ENCODE measurements at places on chromosomes 3 and 15.

DNA sequence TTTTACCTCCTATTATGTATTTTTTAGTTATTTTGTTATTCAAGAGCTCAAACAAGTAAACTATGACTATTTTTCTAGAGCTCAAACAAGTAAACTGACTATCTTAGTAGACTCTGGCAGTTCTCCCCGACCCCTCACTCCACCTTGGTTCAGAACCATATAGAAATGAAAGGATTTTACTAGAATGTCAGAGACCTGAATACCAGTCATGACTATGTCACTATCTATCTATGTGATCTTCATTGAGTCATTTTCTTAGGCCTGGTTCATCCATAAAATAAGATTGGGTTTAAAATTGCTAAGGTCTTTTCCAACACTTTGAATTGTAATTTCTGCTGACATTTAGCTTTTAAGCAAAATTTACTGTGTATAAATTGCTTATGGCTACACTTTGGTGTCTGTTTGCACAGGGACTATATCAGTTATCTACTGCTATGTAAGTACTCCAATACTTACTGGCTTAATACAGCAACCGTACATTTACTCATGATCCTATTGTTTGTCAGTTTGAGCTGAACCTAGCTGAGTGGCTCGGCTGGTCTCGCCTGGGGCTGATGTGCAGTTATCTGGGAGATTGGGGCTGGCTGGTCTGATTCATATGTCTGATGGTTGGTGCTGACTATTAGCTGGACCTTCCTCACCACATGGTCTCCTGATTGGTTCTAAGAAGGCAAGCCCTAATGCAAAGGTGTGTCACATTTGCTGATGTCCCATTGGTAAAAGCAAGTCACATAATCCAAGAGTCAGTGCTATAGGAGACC is 37.0 kb downstream of the RASA2 start:
- DNase-seq, result no peak

GRCh38 chr3:158961911-158962310 is 160.1 kb downstream of the MFSD1 start:
- no peak for DNase-seq

DNA sequence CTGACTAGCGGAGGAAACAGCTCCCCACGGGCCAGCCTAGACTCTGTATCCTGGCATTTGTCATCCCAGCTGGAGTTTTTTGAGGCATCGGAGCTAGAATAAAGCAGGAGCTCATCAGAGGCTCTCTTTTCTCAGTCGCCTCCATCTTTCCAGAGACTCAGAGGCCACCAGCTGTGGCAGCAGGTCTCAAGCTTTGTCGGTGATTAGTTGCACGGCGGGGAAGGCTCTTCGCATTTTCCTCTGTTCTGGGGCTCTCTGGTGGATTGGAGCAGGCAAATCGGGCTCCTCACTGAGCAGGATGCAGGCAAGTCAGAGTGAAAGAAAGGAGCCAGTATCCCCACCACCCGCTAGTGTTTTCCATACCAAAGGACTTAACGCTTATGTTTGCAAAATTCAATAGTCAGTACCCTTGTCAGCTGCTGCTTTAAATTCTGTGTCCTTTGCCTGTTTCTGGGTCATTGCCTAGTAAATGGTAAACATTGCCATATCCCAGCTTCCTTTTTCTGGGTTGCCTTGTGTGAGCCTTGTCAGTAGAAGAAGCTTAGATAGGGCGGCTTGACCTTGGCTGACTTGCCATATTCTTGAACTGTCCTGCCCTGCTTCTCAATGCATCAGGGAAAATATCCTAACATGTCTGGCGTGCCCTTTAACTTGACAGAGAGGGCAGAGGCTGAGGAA is 127.1 kb downstream of the PTPRG start:
- DNase-seq, result no peak

DNA sequence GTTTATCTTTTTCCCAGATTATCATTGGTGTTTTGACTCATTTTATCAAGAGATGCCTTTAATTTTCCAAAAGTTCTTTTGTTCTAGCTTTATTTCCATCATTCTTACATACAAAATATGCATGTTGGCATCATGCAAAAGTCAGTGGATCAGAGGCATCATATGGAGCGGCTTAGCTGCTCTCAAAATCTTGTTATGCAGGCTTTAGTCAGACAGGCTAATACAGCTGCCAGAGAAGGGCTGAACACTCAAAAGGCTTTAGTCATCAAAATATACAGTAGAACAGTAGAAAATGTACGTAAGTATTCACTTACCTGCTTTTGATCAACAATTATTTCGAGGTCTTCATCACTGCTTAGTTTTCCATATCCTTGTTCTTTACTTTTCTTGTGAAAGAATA is 65.5 kb downstream of the PEX5L start:
- no peak for DNase-seq

- DNase-seq, result no peak
Measured at GRCh38 chr3:152785051-152785450, 49.9 kb upstream of the P2RY1 start.

DNA sequence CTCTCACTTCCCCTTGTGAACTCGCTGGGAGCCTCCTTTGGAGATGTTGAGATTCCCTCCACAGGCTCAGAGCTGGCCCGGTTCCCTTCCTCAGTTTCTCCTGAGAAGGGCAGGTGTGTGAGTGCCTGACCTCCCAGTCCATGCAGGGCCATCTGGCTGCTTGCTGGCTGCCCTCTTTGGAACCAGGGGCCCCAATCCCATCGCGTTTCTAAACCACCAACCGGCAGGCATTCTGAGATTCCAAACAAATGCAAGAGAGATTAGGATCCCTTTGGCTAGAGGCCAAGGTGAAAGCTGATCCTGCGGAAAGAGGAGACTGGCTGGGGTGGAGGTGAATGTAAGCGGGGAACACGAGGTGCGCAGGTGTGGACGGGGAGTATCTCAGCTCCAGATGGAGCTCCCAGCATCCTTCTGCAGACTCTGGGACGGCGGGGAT is 2.9 kb upstream of the PRRT3 start:
- peak; percentile 66 for DNase-seq

- DNase-seq, result no peak
Measured at GRCh38 chr15:46918462-46919140, 798.7 kb upstream of the SEMA6D start.

Data from HuH-7 (cell line).